Activated naive CD4-positive, alpha-beta T cell treated with anti-CD3 and anti-CD28 coated beads, Interleukin-2, amount 10 ng/mL, durations not matched to agents 5 hours and 36 hours (primary cell): ENCODE measurements at places on chromosomes 2 and 18. TPM values are rescaled to one million over a fixed set of nuclear protein-coding genes. Genes with fewer than 3 reads are reported as not detected.

CPO gene
- not detected for total RNA-seq

PIEZO2 gene
- total RNA-seq, result not detected

CNRIP1 gene
- not detected for total RNA-seq

GAL3ST2 gene
- not detected for total RNA-seq

PLB1 gene
- total RNA-seq, result 0.99 TPM

ZNF385B gene
- total RNA-seq, result not detected

ANKRD30B gene
- total RNA-seq, result not detected

PSMA8 gene
- total RNA-seq, result 1.2 TPM

NEU2 gene
- total RNA-seq, result not detected

SLC11A1 gene
- total RNA-seq, result 0.46 TPM

BARD1 gene
- total RNA-seq, result 38.6 TPM
